ENCODE measurements at places on chromosomes 12 and 14.

- no peak for DNase-seq
Measured at GRCh38 chr14:87869619-87870583, 123.1 kb downstream of the GALC start.

GRCh38 chr14:104086210-104086660 lies 735 bp downstream of the ASPG start:
- no peak for DNase-seq

- no peak for DNase-seq
Measured at GRCh38 chr14:69291396-69291795, 31.4 kb downstream of the GALNT16 start.

DNA sequence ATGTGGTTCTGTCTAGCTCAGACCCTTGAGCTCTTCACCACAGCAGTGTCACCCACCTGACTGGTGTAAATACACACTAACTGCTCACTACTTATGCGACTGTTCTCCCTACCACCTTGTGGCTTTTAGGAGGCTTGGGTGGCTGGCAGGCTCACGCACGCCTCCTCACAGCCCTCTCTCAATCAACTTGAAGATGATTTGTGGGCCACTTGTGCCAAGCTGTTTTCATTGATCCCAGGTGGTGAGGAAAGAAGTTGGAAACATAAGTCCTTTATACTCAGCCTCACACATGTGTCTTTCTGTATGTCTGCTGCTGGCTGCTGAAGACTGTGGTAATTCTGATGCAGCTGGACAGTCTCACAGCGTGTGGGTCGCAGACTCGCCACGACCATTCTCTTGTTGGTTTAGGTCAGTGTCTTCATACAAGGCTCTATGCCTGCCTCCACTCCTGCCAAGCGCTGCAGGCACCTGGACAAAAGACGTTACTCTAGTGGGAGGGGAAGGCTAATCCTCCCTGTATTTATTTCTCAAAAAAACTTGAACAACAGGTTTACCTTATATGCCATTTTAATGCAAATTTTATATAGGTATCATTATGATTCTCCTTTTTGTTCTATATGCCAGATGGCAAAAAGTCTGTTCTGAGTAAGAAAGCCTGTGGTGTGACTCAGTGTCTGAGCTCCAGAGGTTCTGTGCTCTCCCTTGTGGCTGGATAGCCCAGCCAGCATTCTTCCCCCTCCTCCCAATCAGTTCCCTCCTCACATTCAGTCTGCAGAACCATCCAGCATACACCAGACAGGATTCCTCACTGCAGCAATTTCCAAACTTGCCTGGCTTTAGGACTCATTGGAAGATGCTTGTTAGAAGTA lies 115.6 kb downstream of the DIP2B start:
- no peak for DNase-seq

DNA sequence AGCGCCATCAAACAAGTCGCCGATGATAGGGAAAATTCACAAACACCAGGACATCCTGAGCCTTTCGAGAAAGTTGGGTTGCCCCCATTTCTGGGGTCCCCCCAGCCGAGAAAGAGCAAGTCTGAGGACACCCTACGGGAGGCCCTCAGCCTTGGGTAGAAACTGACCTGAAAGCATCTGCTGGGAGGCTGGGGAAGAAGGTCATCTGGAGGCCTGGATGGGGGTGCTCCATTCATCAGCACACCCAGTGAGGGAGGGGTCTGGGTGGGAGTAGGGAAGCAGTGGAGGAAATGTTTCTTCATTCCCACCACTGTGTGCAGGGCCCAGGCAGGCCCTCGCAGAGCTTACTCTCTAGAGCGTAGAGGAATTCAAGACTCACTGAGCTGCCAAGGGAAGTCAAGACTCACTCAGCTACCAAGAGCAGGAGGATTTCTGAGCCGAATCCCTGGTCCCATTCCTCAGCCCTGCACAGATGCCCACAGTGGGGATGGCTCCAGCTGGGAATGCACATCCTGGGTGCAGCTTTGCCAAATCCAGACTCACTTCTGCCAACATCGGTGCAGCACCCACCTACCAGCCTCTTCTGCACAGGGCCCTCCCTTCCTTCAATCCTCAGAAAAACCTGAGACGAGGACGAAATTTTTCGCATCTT lies 38.1 kb downstream of the DIO3 start:
- no peak for DNase-seq

- no peak for DNase-seq
Measured at GRCh38 chr12:32397696-32398095, 1.7 kb upstream of the FGD4 start.

DNA sequence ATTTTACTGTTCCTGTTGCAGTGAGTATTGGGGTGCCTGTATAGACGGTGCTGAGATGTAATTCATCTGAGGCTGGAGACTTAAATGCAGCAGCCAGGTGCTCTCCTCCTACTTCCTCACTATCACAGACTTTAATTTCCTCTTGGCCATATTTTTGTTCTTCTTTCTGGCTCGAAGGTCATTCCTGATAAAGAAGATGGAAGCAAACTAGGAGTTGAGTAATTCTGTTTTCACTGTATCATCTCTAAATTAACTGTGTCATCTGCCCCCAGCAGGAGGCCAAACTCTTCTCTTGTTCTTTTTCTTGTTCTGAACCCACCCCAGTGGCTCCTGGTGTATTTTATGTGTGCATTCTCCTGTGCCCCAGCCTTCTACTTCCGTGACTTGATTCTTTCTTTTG lies 141.7 kb upstream of the ARHGAP5 start:
- no peak for DNase-seq

GRCh38 chr12:10408842-10409241 lies 715 bp downstream of the KLRC4 start:
- DNase-seq = no peak

DNA sequence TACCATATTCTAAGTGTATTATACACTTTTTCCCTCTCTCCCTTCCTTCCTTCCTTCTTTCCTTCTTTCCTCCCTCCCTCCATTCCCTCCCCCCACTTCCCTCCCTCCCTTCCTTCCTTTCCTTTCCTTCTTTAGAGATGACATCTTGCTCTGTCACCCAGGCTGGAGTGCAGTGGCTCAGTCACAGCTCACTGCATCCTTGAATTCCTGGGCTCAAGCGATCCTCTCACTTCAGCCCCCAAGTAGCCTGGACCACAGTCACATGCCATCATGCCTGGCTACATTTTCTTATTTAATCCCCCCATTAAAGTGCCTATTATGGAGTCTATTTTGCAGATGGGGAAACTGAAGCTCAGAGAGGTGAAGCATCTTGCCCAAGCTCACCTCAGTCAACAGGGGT lies 55.0 kb downstream of the SVOP start:
- DNase-seq = no peak

GRCh38 chr12:122205053-122205925 lies 1.8 kb downstream of the B3GNT4 start:
- DNase-seq = no peak

- DNase-seq = no peak
Measured at GRCh38 chr12:124519746-124520145, 47.7 kb downstream of the NCOR2 start.

- DNase-seq = no peak
Measured at GRCh38 chr14:85533023-85533860, 3.3 kb downstream of the FLRT2 start.

- DNase-seq = no peak
Measured at GRCh38 chr12:24049101-24049500, 99.6 kb upstream of the SOX5 start.

DNA sequence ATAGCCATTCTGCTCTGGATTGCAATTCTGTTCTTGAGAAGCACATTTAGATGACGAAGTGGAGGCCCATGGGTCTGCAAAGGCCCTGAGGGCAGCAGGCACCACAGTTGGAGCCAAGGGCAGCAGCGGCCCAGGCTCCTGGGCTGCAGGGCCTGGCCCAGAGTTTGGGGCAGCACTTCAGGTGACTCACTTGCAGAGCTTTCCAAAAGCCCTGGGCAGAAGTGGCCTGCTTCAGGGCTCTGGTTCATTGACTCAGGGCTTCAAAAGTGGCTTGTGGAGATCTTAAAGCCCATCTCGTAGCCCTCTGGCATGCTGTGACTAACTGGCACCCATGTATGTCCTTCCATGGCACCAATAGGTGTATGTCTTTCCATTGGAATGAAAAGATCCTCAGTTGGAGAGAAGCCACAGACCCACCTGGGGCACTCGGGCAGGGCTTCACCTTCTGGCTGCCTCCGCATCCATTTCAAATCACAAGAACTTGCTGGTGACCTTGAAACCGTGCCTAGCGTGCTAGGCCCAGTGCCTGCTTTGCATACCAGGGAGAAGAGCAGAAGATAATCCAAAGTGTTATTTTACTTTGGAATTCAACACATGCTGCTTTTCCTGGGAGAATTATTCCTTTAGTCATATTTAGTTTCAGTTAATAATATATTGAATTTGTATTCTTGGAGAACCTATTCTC lies 106.7 kb downstream of the PRMT8 start:
- no peak for DNase-seq

DNA sequence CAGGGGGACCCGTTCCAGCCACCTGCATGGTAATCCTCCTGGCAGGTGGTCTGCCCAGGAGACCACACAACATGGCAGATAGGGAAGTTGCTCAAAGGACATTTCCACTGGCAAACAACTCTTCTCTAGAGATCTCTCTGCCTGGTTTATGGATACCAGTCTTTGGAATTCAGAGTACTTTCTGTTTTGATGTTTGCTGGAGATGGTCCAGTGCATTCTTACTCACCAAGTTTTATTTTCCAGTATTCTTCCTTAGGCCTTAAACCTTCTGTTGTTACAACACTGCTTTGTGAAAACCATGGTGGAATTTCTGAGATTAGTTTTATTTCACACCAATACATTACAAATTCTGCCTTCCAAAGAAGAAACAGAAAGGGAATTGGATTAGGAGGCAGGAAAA lies 428.3 kb downstream of the FUT8 start:
- DNase-seq = no peak

- DNase-seq = peak; percentile 39
Measured at GRCh38 chr12:4164559-4165558, 108.7 kb upstream of the CCND2 start.

- no peak for DNase-seq
Measured at GRCh38 chr14:64990296-64990695, 3.6 kb downstream of the FNTB start.

DNA sequence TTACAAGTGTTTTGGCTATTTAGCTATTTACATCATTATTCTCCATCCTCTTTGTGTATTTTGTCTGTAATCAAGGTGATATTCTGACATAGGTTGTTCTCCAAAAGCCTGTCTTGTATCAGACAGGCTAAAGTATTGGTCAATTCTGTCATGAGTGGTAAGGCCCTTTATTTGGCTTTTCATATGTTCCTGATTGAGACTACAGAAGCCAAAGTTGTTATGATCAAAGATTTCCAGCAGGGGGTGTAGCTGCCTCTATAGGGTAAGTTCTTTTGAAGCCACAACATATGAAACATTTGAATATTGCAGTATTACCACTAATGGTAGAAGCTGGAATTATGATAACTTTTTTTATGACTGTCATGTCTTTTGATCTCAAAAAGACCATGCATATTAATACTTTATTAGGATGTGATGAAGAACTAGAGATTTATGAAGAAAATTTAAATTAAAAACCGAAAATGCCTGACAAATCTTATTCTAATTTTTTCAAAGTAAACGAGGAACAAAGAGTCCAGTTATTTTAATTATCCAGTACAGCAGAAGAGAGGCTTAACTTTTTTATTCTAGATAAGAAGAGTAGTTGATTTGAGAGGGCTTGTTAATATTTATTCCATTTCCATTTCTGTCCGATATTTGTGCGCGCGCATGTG lies 3.4 kb upstream of the ARHGAP5 start:
- DNase-seq = peak; percentile 35

- DNase-seq = no peak
Measured at GRCh38 chr12:2163177-2163941, 110.6 kb downstream of the CACNA1C start.

GRCh38 chr12:105358789-105359188 lies 28.3 kb downstream of the C12orf75 start:
- DNase-seq = no peak

DNA sequence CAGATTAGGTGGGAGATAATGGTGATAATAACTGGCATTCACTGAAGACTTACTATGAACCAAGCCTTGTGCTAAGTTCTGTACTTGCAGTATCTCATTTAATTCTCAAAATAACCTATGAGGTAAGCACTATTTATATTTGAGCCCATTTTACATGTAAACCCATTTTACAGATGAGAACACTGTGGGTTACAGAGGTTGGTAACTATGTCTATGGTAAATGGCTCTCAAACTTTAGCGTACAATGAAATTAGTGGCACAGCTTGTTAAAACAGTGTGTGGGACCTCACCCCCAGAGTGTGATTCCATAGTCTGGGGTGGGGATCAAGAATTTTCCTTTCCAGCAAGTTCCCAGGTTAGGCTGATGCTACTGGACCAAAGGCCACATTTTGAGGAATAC lies 22.2 kb upstream of the JPH4 start:
- DNase-seq = no peak

- DNase-seq = no peak
Measured at GRCh38 chr14:89252887-89253532, 164.0 kb downstream of the FOXN3 start.

GRCh38 chr14:103501041-103501870 lies 21.4 kb downstream of the CKB start:
- DNase-seq = no peak

GRCh38 chr12:7058850-7059395 lies 1.6 kb upstream of the C1S start:
- DNase-seq = no peak

- DNase-seq = peak; percentile 6
Measured at GRCh38 chr14:21382886-21383847, 652 bp downstream of the SUPT16H start.

DNA sequence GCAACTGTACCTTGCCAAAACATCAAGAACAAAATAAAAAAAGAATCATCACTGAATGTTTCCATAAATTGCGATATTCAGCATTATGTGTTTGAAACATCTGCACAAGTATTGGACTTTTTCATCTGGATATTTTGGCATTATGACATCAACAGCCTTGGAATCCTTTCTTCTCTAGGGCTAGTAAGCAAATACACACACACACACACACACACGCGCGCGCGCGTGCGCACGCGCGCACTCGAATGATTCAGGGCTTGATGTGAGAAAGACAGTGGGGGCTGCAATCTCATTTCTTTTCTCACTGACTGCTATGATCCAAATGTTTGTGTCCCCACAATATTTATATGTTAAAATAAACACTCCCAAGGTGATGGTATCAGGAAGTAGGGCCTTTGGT lies 90.0 kb upstream of the SLC38A4 start:
- no peak for DNase-seq

DNA sequence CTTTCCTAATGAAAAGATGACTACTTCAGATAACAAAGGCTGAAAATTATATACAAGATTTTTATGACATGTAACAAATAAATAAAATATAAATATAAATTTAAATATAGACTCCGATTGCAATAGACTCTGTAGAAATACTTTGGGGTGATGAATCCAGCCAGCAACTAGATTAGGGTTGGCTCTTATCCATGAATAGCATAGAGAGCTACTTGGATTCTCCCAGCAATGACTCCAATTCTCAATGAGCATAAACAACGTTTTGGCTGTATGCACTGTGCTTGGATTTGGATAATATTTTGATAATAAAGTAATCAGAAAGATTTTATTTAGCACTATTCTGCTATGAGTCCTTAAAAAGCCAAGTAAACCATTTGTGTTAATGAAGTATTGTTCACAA lies 58.0 kb upstream of the LRFN5 start:
- no peak for DNase-seq
